Spinal cord (tissue), 10 donors: ENCODE measurements at places on chromosomes 2 and 18. TPM values are rescaled to one million over a fixed set of nuclear protein-coding genes. Genes with fewer than 3 reads are reported as not detected.

TUBB6 gene
- total RNA-seq, result 163 TPM

DNA sequence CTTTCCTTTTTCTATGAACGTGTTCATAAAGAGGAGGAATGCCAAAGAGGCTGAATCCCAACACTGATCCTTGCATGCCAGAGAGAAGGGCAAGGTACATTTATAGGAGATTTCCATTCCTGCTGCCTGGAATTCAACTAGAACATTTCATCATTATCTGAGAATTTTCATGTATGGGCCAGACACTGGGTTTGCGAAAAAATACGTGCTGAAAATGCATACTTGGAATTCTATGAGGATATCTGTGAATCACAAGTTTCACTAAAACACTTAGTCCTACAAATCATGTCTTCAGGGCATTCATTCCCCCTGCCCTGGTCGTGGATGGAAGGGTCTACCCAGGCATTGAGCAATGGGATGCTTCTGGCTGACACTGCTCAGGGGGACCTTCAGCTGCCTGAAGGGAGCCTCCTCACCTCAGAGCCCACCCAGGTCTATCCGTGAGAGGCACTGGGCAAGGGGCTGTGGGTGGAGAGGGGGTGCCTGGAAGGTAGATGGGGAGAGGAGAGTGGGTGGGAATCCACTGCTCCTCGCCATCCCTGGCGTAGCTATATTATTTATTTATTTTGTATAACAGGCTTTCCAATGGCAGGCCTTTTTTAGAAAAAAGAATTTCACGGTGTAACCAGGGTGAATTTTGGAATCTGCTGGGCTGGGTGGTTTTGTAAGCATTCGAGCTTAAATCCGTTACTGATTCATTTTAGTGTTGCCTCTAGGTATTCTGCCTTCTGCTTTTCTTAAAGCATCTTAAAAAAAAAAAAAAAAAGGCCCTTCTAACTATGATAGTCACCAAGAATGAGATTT, 560.6 kb upstream of the ID2 start:
- DNase-seq, result no peak

DNA sequence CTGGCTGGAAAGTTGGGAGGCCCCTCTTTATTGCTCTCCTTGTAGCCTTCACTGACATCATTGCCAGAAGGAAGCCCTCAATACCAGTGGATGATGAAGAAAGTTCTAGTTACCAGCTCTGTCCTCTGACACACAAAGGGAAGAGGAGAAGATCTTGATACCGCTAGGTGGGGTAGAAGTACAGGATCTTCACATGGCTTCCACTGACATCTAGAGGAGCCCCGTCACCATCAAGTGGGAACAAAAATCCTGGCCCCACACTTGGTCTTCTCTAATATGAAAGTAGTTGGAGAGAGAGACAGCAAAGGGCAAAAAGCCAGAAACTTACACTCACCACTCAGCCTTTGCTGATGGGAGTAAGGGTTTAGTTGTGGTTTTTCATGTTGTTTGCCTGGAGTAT, 12.4 kb downstream of the XIRP2 start:
- no peak for DNase-seq

DNA sequence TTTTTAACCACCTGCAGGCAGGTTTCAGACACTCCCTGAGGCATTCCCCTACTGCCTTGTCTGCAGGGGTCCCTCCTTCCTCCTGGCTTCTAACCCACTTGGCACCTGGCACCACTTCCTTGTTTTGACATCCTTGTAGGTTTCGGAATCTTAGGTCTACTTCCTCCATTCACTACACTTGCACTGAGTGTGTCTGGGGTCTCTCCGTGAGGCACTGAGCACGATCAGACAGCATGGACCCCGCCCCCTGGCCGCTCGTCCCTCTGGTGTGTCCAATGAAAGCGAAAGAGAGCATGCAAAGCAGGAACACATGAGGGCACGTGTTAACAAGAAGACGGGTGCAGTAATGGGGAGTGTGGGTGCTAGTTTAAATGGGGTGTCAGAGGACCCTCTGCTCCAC, 63.8 kb downstream of the HAUS1 start:
- DNase-seq, result no peak

- DNase-seq, result no peak
Measured at GRCh38 chr2:137888845-137889244, 75.4 kb upstream of the HNMT start.

GRCh38 chr2:99970292-99970868, 172.0 kb downstream of the AFF3 start:
- no peak for DNase-seq

HADHA gene
- 117 TPM for total RNA-seq

BOLL gene
- not detected for total RNA-seq

GRCh38 chr2:119252186-119253113, 28.8 kb downstream of the STEAP3 start:
- DNase-seq, result no peak

UBXN4 gene
- 102 TPM for total RNA-seq

GRCh38 chr2:239897596-239898235, 127.4 kb downstream of the NDUFA10 start:
- DNase-seq, result no peak

CD8B gene
- total RNA-seq, result 2.4 TPM

ACKR3 gene
- total RNA-seq, result 52.0 TPM

GRCh38 chr2:230701308-230701707, 11.3 kb upstream of the CAB39 start:
- DNase-seq, result no peak

- no peak for DNase-seq
Measured at GRCh38 chr2:97993926-97994325, 1.8 kb downstream of the TMEM131 start.

- no peak for DNase-seq
Measured at GRCh38 chr2:29241955-29242565, 126.8 kb downstream of the CLIP4 start.

DNA sequence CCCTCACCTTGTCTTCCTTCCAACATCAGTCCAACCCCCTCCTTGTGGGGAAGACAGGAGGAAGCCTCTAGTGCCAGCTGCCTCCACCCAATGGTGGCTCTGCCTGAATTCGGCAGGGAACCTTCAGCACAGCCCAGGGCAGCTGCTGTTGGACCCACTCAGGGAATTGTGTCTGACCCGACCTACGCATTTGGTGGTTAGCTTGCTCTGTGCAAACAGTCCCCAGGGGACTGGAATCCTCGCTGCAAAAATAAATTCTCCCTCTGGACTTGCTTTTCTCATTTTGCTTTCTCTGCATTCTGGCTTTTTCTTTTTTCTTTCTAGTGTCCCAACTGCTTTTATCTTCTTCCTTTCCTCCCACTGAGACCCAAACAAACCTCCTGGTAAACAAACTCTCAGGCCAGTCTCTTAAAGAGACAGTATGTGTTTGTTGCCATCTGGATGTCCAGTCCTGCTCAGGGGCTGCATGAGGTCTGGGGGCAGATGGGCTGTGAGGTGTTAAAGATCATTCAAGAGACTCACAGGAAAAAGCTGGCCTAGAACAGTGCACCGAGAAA, 137.7 kb upstream of the HAAO start:
- DNase-seq, result no peak

- no peak for DNase-seq
Measured at GRCh38 chr2:20580690-20581437, 70.0 kb downstream of the HS1BP3 start.

UGT1A4 gene
- not detected for total RNA-seq

- no peak for DNase-seq
Measured at GRCh38 chr18:72965616-72966015, 97.8 kb upstream of the NETO1 start.

GRCh38 chr2:46814160-46814961, 101.2 kb downstream of the MCFD2 start:
- DNase-seq, result no peak

DNA sequence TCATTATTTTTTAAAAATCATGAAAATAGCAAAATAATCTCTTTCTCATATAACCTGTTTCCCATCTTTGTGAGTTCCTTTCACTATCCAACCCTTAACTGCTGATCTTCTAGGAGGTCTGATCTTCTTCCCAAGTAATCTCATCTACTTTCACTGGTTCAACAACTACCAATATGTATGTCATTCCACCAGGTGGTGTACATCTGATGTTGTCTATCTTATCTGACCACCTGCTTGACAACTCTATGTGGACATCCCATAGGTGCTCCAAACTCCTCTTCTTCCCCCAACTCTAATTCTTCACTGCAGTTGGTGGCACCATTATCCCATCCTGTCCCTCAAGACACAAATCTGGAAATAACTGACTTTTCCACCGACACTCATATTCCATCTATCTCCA, 62.5 kb downstream of the FAM228A start:
- no peak for DNase-seq

DYNAP gene
- total RNA-seq, result not detected

- no peak for DNase-seq
Measured at GRCh38 chr18:53796040-53796729, 428.3 kb downstream of the MBD2 start.

DNA sequence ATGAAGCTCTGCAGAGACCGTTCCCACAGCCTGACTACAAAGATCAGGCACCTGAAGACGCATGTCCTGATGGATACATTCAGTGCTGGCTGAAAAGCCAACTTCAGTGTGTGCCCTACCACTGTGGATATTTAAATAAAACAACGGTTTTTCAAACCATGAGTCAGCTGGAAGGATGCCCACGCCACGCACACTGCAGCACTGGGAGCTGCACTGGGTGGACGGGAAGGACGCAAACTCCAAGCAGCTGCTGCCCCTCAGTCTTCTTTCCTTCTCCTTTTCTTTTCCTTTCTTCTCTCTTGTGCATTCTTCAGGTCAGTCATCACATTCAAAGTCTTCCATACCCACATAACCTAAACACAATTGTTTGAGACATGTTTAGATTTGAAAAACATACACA, 7.9 kb downstream of the TMEM18 start:
- no peak for DNase-seq

- no peak for DNase-seq
Measured at GRCh38 chr2:44939106-44940048, 2.1 kb upstream of the SIX3 start.

- DNase-seq, result no peak
Measured at GRCh38 chr18:49988733-49989132, 175.4 kb upstream of the ACAA2 start.

- DNase-seq, result peak; percentile 52
Measured at GRCh38 chr2:56008661-56009431, 85.3 kb upstream of the EFEMP1 start.

DNA sequence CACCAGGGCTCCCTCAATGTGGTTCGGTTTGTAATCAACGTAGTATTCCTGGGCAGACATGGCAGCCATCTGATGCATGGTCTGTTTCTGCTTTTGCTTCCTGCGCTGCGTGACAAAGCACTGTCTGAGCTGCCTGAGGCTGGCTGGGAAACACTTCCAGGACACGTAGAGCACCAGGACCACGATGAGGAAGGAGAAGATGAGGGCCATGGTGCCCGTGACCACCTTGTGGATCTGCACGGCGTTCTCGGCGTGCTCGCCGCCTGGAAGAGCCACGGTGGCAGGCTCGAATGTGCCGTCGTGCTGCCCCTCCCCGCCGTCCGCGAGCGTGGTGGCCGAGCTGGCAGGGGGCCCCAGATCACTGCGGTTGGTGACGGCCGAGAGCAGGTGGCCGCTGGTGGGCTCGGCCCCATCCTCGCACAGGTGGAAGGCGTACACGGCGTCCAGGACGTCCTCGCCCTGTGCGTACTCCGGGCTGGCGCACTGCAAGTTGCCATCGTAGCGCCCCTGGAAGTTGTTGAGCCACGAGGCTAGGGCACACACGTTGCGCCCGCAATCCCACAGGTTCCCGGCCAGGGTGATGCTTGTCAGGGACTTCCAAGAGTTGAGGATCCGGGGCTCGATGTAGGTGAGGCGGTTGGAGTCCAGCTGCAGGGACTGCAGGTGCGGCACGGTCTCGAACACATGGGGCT, 2.1 kb downstream of the LRRTM1 start:
- no peak for DNase-seq

DNA sequence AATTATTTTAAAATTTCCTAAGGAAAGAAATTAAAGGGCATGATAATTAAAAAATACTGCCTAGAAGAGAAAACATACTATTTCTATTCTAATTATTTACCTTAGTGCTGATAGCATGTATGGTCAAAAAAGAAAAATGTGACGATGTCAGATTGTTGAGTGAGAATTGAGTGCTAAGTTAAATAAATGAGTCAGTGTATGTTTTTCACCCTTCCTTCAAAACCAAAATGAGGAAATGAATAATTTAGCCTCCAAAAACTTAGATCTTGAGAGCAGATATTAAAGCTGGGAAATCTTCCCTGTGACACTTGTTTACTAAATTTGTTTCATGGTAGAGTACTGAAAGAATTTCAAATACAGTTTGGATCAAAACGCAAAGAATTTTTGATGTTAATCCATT, 58.6 kb upstream of the NYAP2 start:
- no peak for DNase-seq

GRCh38 chr2:10006236-10007161, 36.9 kb upstream of the KLF11 start:
- no peak for DNase-seq

GRCh38 chr2:127479219-127479825, 47.0 kb downstream of the IWS1 start:
- peak; percentile 94 for DNase-seq

CCDC68 gene
- 12.6 TPM for total RNA-seq

GRCh38 chr18:46481048-46481846, 175.8 kb downstream of the LOXHD1 start:
- no peak for DNase-seq

GRCh38 chr2:129610766-129611165, 368.7 kb upstream of the RAB6C start:
- no peak for DNase-seq

DNA sequence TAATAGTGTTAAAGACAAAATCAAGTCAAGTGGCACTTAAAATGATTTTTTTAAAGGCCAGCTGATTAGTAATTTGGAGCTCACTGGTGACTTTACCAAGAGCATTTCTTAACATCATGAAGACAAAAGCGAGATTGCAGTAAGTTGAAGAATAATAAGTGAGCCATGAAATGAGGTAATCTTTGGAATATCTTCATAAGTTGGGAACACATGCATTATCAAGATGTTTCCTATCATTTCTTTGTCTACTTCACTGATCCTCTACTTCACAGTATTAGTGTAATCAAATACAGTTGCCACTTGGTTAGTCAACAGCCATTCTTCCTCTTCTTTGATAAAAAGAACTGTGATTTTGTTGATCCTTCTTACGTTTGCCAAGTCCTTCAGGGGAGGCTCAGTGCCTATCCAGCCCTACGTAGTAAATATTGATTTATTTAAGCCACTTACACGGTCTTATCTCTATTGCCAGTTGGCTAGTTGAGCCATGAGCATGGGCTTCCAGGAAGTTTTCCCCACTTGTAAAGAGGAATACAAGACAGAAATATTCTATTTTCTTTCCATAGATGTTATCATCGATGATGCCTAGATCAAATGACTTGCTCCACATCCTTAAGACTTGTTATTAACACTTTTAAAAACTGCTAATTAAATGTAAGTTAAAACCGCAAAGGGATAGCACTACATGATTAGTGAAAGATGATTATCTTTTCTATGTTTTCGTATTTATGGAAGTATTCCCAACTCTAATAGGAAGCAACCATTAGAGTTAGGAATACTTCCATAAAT, 46.1 kb downstream of the YES1 start:
- no peak for DNase-seq

GRCh38 chr2:58896638-58897037, 655.5 kb upstream of the FANCL start:
- no peak for DNase-seq

PLCL1 gene
- total RNA-seq, result 22.0 TPM
